HuH-7 (cell line): ENCODE measurements at places on chromosomes 12 and 14.
A peak's percentile ranks its signal among the peaks of the same experiment; 100 is the strongest.

DNA sequence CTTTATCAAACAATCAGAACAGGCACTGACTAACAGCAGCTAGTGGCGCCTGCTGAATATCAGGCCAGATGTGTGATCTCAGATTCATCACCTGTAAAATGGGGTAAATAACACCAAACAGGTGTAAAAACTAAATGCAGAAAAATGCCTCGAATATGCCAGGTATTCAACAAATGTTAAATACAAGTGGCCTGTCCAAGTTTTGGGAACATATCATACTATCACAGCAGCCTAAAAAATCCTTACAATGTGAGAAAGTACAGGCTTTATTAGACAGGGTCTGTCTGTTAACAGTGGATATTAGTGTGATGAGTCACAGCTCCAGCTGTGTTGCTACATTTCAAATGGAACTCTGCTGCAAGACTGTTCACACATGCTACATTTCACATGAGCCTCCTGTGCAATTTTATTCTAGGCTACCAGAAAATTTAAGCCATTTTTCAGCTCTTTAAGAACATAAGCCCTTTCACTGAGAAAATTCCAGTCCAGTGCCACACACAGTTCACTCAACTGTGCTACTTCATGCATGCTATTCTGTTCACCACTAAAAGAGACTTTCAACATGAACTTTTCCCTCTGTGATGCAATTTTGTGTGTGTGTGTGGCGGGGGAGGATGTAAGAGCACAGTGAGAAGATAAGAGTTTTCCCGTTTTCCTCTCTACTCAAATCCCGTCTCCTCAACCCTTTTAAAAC lies 56.7 kb downstream of the MSRB3 start:
- DNase-seq, result peak; percentile 55

- no peak for DNase-seq
These were observed 10.6 kb downstream of the CEP128 start for GRCh38 chr14:80930836-80931389.

GRCh38 chr14:68865542-68865941 lies 72.7 kb upstream of the ZFP36L1 start:
- DNase-seq, result no peak

DNA sequence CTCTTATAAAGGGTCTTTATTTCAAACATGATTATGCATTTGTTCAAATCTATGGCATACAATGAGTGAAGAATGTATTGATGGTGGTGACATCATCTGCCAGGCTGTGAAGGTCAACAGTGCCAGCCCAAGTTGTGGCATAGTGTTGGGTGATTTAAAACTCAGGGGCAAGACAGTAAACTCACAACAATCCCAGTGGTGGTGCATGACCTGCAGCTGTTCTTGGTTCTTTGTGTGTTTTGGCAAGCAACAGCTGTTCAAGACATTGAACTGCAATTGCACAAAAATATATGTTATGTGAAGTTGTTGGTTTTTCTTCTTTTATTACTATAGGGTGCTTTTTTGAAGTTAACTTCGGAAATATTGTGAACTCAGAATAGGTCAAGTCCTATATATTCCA lies 851.6 kb downstream of the NRXN3 start:
- DNase-seq, result no peak

- DNase-seq, result no peak
These were observed 52.8 kb downstream of the PTHLH start for GRCh38 chr12:27919671-27920235.

- DNase-seq, result no peak
These were observed 57.3 kb upstream of the TMEM132D start for GRCh38 chr12:129961091-129961490.

DNA sequence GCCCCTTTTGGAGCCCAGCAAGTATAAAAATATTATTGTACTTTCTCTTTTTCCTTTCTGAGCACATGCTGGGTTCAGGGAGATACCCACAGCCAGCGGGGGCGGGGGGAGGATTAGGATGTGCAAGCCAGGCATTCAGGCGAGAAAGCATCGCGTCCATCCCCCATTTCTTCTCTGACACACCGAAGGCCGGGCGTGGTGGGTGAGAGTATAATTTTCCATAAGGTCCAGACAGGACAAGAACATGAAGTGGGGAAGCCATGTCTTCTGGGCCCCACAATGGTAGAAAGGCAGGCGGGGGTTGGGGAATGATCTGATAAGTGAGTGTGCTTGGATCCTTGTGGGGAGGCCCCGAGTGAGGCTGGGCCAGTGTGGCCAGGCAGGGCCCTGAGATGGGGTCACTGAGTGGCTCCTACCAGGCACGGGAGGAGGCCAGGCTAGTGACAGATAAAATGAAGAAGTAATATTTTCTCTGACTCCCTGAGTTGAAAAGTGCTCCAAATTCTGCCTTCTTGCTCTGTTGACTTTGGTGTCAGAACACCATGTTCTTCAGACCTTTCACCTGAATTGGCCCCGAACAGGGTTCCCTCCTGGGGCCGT lies 10.7 kb upstream of the LRTM2 start:
- no peak for DNase-seq

GRCh38 chr14:70683983-70684382 lies 42.3 kb downstream of the TTC9 start:
- no peak for DNase-seq

DNA sequence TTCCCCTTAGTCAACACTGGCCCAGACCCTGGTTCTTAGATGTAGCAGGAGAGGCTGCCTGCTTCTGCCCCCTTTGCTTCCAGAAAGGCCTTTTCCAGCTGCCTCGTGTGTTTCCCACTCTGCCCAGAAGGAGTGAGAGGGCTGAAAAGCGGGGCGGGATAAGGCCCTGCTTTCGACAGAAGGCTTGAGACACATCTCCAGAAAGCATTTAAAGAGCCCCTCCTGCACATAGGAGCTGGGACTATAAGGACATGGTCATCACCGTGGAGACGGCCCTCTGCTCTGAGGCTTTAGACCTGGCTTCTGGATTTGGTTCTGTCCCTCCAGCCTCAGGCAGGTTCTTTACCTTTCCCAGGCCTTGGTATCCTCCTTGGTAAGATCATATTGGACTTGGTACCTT lies 11.9 kb downstream of the CALM1 start:
- DNase-seq, result no peak

GRCh38 chr12:28248555-28249145 lies 58.4 kb downstream of the CCDC91 start:
- DNase-seq, result no peak

- DNase-seq, result no peak
These were observed 77.0 kb downstream of the MSRB3 start for GRCh38 chr12:65355461-65355860.

- no peak for DNase-seq
These were observed 50.0 kb downstream of the SSPN start for GRCh38 chr12:26245175-26245942.

- no peak for DNase-seq
These were observed 671 bp downstream of the ESYT1 start for GRCh38 chr12:56128670-56129205.
